ENCODE measurements at places on chromosomes 12 and 14. TPM values are rescaled to one million over a fixed set of nuclear protein-coding genes. Genes with fewer than 3 reads are reported as not detected.

The L3HYPDH gene
- 31.0 TPM for total RNA-seq

The PTPN21 gene
- total RNA-seq: 22.9 TPM

The TSPAN11 gene
- total RNA-seq: 4.5 TPM

The NFE2 gene
- total RNA-seq: not detected

The ZNF219 gene
- total RNA-seq: 12.8 TPM

The ASCL1 gene
- not detected for total RNA-seq

The NFATC4 gene
- 88.5 TPM for total RNA-seq
